ENCODE measurements at places on chromosomes 3 and 15. TPM values are rescaled to one million over a fixed set of nuclear protein-coding genes. Genes with fewer than 3 reads are reported as not detected.
A peak's percentile ranks its signal among the peaks of the same experiment; 100 is the strongest.

Gene ASB14
- not detected for total RNA-seq

Gene SPTBN5
- 1.2 TPM for total RNA-seq

Gene ATP10A
- total RNA-seq: 5.6 TPM

Gene ARPP21
- total RNA-seq: not detected

Gene ATP1B3
- 47.7 TPM for total RNA-seq

Gene SLC28A2
- total RNA-seq: not detected

- H3K4me3 ChIP-seq: no peak overlapping the region
- no peaks in the 10 kb centered on the region for H3K36me3 ChIP-seq
- H3K27ac ChIP-seq: no peak overlapping the region
- no peaks in the 10 kb centered on the region for H3K4me1 ChIP-seq
These were observed 132.5 kb downstream of the APBA2 start for GRCh38 chr15:29018120-29018805.

DNA sequence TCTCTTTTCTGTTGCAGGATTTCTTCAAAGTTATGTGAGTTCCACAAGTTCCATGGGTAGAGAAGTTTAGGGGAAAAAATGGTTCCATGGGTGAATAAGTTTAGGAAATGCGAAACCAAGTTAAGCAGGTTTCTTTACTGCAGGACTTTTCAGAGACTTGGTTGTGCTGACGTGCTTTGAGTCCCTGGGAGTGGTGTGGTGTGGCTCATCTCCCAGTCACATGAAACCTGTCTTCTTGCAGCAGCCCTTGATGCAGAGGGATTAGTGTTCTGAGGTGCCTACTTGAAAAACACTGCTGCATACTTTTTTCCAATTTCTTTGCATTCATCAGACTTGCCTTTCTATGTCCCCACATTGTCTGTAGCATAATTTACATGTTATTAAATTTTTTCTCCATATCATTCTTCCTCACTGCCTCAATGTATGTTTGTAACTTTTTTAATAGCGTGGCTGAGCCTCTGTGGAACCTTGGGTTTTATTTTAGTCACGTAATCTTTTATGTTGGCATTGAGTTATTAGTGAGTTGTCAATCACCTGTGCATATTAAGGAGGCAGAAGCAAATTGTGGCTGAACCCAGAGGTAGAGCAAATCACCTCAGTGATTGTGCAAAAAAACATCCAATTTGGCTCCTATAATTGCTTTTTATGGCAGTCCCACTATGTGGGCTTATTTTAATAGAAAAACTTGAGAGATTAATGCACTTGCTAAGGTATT is 115.6 kb downstream of the CACNA2D3 start:
- no peaks in the 10 kb centered on the region for H3K27me3 ChIP-seq
- H3K27ac ChIP-seq: no peak overlapping the region
- H3K36me3 ChIP-seq: no peaks in the 10 kb centered on the region
- no peak for DNase-seq
- no peaks in the 10 kb centered on the region for H3K4me1 ChIP-seq
- H3K4me3 ChIP-seq: no peak overlapping the region

DNA sequence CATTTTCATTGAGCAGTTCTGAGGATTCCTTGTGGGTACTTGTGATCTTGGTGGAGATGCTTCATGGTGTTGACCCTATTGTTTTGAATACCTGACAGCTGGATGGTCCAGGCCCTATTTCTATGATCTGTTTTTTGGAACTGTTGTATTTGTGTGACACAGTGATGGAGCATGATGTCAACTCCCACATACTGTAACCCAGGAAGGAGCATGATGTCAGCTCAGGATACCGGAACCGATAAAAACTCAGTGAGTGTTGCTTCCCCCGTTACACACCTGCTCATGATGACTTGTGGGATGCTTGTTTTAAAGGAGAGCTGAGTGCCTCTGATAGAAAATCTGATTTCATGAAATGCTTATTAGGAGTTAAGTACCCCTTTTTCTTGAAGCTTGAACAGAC is 45.1 kb downstream of the ZBTB38 start:
- H3K4me3 ChIP-seq: no peak overlapping the region
- H3K4me1 ChIP-seq: peaks cover 28% of the 10 kb centered on the region
- no peak for DNase-seq
- peak overlapping the region; percentile 99 for H3K27ac ChIP-seq
- no peaks in the 10 kb centered on the region for H3K36me3 ChIP-seq

DNA sequence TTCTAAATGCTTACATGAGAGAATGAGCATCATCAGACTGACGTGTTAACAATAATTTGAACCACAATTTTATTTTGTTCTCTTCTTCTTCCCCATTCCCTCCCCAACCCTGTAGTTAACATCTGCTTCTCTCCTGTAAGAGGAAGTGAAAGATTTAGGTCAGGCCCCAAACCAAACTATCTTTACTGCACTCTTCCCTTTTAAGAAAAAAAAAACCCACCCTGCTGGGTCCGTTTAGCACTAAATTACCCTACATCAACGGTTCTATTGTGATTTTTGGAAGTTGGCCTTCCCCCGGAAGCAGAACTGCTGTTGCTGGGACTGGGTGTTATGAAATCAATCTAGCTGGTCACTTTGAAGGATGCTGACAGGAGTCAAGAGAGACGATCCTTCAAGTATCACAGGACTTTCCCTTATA is 49.4 kb downstream of the NFKBIZ start:
- H3K27me3 ChIP-seq: no peaks in the 10 kb centered on the region
- no peaks in the 10 kb centered on the region for H3K4me1 ChIP-seq
- no peak overlapping the region for H3K4me3 ChIP-seq
- H3K36me3 ChIP-seq: no peaks in the 10 kb centered on the region
- H3K27ac ChIP-seq: no peak overlapping the region

DNA sequence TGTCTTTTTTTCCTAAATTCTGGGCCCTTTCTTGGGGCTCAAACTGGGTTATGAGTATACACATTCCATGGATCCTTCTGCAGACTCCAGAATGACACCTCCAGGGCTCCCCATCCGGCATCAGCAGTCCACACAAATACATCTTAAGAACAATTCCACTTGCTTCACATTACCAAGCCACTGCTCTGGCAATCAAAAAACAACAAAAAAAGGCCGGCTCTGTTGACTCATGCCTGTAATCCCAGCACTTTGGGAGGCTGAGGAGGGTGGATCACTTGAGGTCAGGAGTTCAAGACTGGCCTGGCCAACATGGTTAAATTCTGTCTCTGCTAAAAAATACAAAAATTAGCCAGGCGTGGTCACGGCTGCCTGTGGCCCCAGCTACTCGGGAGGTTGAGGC is 49.9 kb upstream of the LPP start:
- H3K27me3 ChIP-seq: no peaks in the 10 kb centered on the region
- no peak overlapping the region for H3K4me3 ChIP-seq
- no peak overlapping the region for H3K27ac ChIP-seq
- DNase-seq: no peak
- no peaks in the 10 kb centered on the region for H3K36me3 ChIP-seq
- H3K4me1 ChIP-seq: no peaks in the 10 kb centered on the region

DNA sequence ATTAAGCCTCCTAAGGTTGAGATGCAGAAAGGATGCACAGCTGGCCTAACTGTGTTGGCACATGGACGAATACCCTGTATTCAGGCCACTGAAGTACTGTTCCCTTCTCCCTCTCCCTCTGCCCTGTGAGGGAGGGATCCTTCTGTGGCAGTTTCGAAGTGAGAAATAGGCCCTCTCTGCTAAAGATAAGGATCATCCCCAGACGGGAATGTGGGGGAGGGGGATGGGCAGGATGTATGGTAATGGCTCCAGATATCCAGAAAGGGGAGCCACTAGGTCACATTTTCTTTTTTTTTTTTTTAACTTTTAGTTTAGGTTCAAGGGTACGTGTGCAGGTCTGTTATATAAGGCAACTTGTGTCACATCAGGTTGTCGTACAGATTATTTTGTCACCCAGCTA is 463.1 kb downstream of the TBL1XR1 start:
- H3K4me3 ChIP-seq: no peak overlapping the region
- H3K27me3 ChIP-seq: no peaks in the 10 kb centered on the region
- H3K36me3 ChIP-seq: no peaks in the 10 kb centered on the region

DNA sequence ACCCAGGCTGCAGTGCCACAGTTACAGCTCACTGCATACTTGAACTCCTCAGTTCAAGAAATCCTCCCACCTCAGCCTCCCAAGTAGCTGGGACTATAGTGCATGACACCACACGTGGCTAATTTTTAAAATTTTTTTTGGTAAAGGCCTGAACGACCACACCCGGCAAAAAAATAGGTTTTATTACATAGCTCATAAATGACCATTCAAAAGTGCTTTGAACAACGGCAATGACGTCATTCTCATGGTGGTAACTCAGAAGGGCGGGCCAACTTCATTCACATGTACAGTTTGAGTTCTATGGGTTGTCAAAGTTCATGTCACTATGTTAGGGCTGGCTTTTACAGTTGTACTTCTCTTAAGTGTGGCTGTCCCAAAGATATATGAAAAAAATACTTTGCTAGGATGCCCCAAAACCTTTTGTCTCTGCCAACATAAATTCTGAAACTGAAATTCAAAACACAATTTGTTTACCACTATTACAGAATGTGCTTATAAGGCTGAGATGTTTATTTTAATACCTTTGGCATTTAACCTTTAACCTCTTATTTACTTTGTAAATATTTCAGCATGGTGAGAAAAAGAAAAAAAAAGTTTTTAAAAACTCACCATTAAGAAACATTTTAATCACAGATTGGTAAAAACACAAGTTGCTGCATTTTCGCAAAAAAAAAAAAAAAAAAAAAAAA is 6.2 kb downstream of the MYO1E start:
- H3K36me3 ChIP-seq: no peaks in the 10 kb centered on the region
- no peak overlapping the region for H3K4me3 ChIP-seq
- no peak overlapping the region for H3K27ac ChIP-seq
- H3K27me3 ChIP-seq: no peaks in the 10 kb centered on the region
- no peak for DNase-seq

GRCh38 chr3:97720417-97720816 is 44.1 kb upstream of the ARL6 start:
- no peaks in the 10 kb centered on the region for H3K27me3 ChIP-seq
- no peak overlapping the region for H3K27ac ChIP-seq
- no peak for DNase-seq

- H3K4me3 ChIP-seq: no peak overlapping the region
- no peaks in the 10 kb centered on the region for H3K27me3 ChIP-seq
- H3K4me1 ChIP-seq: no peaks in the 10 kb centered on the region
- no peak for DNase-seq
These were observed 264.0 kb upstream of the SLITRK3 start for GRCh38 chr3:165459924-165460835.

- DNase-seq: no peak
- H3K27ac ChIP-seq: no peak overlapping the region
- no peaks in the 10 kb centered on the region for H3K4me1 ChIP-seq
- H3K27me3 ChIP-seq: no peaks in the 10 kb centered on the region
- no peaks in the 10 kb centered on the region for H3K36me3 ChIP-seq
- no peak overlapping the region for H3K4me3 ChIP-seq
These were observed 23.1 kb upstream of the HERC1 start for GRCh38 chr15:63856711-63857460.

DNA sequence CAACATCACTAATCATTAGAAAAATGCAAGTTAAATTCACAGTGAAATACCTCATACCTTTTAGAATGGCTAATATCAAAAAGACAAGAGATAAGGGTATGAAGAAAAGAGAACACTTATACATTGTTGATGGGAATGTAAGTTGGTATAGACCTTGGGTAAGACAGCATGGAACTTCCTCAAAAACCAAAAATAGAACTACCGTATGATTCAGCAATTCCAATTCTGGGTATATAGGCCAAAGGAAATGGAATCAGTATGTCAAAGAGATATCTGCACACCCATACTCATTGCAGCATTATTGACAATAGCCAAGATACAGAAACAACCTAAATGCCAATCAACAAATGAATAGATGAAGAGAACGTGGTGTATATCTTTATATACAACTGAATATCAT is 166.8 kb upstream of the LRRN1 start:
- H3K4me1 ChIP-seq: no peaks in the 10 kb centered on the region
- H3K36me3 ChIP-seq: no peaks in the 10 kb centered on the region
- H3K4me3 ChIP-seq: no peak overlapping the region
- H3K27me3 ChIP-seq: no peaks in the 10 kb centered on the region
- H3K27ac ChIP-seq: no peak overlapping the region

DNA sequence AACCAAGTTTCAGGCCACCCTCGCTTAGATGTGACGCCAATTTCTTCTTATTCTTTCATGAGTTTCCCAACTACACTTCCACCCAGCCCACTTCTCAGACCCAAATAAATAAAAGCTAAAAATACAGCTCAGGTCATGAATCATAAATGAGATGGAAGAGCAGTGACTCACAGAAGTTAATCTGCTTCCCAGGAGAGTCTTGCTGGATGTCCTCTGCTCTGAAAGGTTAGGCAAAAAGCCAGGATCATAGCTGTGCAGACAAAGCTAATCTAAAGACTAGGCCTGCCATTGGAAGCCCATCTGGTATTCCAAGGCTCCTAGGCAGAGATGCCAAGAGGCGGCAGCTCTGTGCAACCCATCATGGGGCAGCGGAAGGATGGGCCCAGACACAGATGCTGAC is 24.1 kb downstream of the SHC4 start:
- H3K27ac ChIP-seq: no peak overlapping the region
- no peak for DNase-seq
- H3K36me3 ChIP-seq: no peaks in the 10 kb centered on the region
- H3K27me3 ChIP-seq: no peaks in the 10 kb centered on the region
- no peak overlapping the region for H3K4me3 ChIP-seq

Data from prostate gland (tissue), 2 donors.